Right renal cortex interstitium (tissue), 3 donors: ENCODE measurements at places on chromosomes 1 and 21. TPM values are rescaled to one million over a fixed set of nuclear protein-coding genes. Genes with fewer than 3 reads are reported as not detected.

NPL gene
- 4.5 TPM for polyA plus RNA-seq

CFH gene
- polyA plus RNA-seq = 43.7 TPM

SELENON gene
- polyA plus RNA-seq = 72.8 TPM

USP1 gene
- polyA plus RNA-seq = 81.4 TPM

LINGO4 gene
- polyA plus RNA-seq = not detected

OPRD1 gene
- 0.33 TPM for polyA plus RNA-seq

CLDN17 gene
- not detected for polyA plus RNA-seq

DNA sequence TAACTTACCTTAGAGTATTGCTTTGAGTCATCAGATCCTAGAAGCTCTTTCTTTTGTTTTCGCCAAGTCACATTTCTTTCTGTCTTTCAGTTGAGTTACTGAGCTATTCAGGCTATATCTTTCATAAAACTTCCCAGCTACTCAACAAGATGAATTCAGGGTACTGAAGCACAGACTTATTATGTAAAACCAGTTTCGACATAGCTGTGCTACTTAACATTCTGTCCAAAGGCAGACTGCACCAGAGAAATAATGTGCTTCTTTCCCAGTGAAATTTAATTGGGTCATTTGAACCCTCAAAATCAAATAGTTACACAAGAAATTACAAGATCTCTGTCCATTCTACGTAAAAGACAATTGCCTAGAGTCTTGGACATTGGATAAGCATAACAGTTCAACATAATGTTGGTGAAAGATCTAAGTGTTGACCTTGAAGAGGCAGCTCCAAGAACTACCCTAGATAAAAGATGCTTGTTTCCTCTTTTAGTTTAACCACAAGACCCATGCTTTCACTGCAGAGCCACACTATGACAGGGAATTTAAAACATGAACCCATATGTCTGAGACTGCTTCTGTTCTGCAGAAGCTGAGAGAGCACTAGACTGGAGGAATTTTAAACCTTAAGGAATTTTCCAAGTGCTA is 163.2 kb downstream of the LRRC40 start:
- no peak for DNase-seq

DNA sequence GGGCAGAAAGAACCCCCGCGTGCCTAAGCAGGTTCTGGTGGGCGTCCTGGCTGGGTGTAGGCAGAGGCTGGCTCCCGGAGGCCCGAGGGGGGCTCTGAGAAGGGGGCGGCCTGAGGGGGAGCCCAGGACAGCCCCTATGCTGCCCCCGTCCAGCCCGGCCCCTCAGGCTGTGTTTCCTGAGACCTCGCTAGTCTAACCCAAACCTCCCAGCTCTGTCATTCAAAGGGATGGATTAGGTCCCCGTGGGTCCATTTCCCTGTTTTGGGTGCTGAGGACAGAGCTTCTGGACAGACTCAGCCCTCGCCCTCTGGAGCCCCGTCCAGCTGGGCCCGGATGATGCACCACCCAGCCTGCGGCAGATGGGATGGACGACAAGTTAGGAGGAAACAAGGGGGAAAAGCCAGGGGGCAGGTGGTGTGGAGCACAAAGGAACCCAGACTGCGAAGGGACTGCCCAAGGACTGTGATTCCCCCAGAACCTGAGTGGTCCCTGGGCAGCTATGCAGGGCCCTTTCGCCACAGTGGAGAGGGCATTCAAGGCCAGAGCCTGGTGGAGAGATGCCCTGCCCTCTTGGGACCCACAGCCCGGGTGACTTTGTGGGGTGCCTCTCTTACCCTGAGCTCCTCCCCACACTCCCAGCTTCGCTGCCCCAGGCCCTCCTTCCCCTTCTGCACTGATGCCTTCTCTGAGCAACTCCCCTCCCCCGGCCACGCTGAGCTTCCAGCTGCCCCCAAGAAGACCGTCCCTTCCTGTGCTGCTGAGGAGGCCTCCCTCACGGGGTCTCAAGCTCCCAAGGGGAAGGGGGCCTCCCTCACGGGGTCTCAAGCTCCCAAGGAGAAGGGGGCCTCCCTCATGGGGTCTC is 2.8 kb downstream of the HES4 start:
- no peak for DNase-seq

- no peak for DNase-seq
Observed at GRCh38 chr1:64049900-64050540, 153.4 kb upstream of the UBE2U start.

- DNase-seq = no peak
Observed at GRCh38 chr1:110380672-110381283, 10.0 kb downstream of the SLC16A4 start.

GRCh38 chr1:206456577-206457370 is 13.5 kb upstream of the IKBKE start:
- no peak for DNase-seq

DNA sequence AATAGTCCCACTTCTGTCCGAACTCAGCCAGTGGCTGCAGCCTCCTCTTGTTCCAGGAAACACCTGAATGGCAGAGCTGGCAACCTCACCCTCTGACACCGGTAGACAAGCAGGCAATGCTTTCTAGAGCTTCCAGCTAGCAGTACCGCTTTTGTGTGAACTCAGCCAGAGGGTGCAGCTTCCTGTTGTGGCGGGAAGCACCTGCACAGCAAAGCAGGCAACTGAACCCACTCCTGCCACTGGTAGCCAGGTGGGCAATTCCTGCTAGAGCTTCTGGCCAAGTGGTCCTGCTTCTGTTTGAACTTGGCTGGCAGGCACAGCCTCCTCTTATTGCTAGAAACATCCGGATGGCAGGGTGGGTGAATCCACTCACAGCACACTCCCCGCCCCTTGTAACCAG is 40.1 kb upstream of the TMPRSS15 start:
- DNase-seq = no peak

DNA sequence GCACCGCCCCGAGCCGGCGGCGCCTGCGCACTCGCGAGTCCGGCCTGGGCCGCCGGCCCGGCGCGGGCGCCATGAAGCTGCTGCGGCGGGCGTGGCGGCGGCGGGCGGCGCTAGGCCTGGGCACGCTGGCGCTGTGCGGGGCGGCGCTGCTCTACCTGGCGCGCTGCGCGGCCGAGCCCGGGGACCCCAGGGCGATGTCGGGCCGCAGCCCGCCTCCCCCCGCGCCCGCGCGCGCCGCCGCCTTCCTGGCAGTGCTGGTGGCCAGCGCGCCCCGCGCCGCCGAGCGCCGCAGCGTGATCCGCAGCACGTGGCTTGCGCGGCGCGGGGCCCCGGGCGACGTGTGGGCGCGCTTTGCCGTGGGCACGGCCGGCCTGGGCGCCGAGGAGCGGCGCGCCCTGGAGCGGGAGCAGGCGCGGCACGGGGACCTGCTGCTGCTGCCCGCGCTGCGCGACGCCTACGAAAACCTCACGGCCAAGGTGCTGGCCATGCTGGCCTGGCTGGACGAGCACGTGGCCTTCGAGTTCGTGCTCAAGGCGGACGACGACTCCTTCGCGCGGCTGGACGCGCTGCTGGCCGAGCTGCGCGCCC is at the start of gene B3GALT6:
Gene B3GALT6, plus strand, starts transcription at position 30 of the 588 bp plus-strand sequence. Its CDS starts 42 bp downstream, at position 72.
- DNase-seq = no peak

DNA sequence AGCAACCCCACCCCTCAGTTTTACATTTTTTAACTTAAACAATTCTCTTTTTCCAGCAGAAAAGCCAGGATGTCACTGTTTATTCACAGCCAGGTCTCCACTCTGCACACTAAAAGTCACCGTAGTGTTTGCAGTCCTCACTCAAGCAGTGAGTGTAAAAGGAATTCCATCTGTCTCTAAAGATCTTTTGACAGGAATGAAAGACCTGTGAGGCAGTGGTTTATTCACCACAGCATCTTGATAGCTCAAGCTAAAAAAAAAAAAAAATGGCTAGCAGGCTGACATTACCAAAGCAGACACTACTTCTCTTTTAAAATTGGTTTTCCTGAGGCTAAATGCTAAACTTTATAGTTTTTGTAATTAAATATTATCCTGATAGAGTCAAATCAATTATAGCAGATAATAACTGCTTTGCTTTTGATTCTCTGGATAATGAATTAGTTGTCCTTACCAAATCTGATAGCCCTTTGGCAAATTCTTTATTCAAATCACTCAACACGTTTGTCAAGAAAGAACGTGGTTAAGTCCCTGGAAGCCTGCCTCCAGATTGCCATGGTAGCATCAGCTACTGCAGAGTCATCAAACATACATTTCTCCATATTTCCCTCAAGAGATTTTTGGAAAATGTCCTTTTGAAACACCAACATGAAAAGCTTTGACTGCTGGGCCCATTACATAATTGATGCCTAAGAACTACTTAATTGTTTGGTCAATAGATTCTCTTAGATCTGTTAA is 22.2 kb upstream of the SLC5A9 start:
- no peak for DNase-seq

- no peak for DNase-seq
Observed at GRCh38 chr1:230287674-230288315, 138.3 kb downstream of the PGBD5 start.

DNA sequence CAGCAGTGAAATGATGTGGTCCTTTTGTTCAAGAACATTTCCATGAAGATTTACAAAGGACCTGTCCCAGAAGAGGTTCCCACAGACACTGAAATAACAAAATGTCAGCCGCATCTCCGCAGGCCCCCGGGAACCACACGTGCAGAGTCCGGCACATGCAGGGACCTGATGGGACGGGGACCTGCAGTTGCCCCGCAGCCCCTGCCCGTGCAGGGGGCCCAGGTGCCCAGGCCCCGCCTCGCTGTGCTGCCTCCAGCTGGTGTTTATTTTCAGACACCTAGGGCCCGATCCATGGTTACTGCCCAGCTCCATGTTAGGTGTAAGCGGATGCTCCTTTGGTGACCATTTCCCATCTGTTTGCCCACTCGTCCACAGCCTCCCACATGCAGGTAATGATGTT is 149.3 kb upstream of the ARHGEF16 start:
- DNase-seq = no peak

DNA sequence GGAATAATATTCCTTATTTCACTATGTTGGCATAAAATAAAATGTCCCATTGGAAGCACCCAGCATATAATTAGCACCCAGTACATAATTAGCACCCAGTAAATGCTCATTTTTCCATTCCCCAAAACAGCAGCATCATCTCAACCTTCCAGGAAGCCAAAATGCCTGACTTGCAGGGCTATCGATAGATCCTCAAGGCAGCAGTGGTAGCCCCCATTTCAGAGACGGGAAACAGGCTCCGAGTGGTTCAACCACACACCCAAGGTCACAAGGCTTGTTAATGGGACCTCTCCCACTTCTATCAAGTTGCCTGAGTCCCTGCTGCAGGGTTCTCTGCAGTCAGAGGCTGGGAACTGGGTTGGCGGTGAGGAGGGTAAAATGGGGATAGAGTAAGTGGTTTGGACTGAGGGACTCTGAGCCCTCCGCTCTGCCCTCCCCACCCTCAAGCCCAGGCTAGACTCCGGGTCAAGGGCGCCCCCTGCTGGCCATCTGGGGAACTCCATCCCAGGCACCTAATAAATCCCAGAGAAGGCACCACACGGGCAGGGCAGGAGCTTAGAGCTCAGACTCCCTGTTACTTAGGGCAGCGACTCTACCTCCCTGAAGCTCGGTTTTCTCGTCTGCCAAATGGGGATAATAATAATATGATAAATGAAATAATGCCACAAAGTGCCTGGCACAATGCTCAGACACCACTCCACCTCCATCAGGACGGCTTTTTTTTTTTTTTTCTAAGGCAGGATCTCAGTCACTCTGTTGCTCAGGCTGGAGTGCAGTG is 21.9 kb upstream of the LAPTM5 start:
- DNase-seq = no peak

GRCh38 chr21:31707499-31707898 is 24.4 kb downstream of the SCAF4 start:
- DNase-seq = no peak

DNA sequence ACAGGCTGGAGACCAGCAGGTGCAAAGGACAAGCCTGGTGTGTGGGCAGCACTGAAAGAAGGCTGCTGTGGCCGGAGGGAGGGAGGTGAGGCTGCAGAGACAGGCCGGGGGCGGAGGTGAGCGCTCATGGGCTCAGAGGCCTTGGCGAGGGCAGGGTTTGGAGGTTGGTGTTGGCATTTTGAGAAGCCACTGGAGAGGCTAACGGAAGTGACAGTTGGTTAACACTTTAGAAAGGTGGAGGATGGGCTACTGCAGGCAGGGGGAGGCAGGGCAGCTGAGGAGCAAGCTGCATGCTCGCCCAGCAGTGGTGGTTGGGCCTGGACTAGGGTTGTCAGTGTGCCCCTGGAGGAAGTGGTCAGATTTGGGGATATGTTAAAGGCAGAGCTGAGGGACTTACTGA is 37.5 kb downstream of the QSOX1 start:
- DNase-seq = no peak

DNA sequence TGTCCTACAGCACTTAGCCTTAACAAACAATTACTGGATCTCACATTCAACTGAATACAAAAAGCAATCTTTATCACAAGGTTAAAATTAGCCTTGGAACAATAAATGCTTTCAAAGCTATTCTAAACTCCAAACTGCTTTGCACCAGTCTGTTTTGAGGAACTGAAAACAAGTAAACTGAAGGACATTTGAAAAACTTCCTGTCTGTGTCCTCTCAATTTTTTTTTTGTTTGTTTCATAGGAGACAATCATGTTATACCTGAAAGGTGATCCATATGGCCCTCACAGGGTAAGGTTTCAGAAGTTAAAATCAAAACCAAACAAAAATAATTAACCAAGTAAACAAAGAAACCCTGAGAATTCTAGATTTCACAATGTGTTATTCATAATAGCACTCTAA is 459.1 kb downstream of the DPYD start:
- no peak for DNase-seq

DNA sequence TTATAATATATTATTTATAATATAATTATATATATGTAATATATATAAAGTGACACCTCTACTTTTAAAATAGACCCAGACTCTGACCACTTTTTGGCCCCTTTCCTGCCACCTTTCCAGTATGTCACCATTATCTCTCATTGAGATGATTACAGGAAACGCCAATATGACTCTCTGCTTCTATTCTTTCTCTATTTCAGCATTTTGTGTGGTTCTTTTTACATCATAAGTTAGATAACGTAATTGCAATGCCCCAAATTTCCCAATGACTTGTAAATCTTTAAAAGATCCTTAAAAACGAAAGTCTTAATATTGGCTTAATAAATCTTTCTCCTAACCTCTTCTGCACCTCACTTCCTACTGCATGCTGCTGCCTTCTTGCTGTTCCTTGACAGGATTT is 8.1 kb upstream of the GBP5 start:
- no peak for DNase-seq

- no peak for DNase-seq
Observed at GRCh38 chr1:73674945-73675561, 522.9 kb downstream of the LRRIQ3 start.

DNA sequence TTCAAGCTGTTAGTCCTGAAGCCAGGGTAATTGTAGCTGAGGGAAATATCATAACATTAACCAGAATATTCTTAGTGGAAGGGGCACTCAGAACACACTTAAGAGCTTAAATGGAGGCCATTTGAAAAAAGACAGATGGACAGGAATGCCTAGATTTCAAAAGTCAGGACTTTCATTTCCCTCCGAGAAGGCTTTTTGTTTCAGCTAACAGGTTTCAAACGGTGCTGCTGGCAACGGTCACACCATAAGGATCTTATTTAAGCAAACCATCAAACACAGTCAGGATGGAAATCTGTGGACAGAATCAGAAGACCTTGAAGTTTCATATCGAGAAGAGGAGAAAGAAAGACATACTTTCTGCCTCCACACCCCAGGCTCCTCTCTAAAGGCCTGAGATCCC is 70.1 kb downstream of the SLC66A1 start:
- DNase-seq = no peak
